ENCODE measurements at places on chromosomes 11 and 22.
A peak's percentile ranks its signal among the peaks of the same experiment; 100 is the strongest.

DNA sequence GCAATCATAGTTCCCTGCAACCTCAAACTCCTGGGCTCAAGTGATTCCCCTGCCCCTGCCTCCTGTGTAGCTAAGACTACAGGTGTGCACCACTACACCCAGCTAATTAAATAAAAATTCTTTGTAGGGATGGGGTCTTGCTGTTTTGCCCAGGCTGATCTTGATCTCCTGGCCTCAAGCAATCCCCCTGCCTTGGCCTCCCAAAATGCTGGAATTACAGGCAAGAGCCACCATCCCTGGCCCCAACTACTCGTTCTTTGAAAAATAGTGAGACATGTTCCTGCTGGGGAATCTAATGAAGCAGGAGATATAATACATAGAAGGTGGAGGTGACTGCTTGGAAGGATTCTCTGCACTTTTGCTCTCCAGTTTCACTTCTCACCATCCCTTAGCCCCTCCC lies 40.1 kb upstream of the RFPL3 start:
- no peak for DNase-seq

DNA sequence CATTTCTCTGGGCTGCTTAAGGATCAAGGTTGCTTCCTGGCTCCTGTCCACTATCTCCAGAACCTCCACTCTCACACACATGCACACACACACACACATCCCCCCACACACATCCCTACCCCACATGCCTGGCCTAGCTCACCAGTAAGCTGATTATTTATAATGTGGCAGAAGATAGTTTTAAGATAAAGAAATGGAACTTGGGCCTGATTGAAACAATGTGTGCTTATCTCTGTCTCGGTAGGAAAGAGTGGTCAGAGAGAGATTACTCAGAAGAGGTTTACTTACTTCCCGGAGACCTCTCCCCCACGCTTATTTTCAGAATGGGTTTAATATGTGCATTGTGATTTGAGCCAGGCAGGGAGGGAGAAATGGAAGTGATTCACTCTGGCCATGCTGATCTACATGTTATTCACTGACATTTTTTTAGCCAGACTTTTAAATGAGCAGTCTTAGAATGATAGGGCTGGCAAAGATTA lies 422.4 kb downstream of the TENM4 start:
- peak; percentile 88 for DNase-seq

DNA sequence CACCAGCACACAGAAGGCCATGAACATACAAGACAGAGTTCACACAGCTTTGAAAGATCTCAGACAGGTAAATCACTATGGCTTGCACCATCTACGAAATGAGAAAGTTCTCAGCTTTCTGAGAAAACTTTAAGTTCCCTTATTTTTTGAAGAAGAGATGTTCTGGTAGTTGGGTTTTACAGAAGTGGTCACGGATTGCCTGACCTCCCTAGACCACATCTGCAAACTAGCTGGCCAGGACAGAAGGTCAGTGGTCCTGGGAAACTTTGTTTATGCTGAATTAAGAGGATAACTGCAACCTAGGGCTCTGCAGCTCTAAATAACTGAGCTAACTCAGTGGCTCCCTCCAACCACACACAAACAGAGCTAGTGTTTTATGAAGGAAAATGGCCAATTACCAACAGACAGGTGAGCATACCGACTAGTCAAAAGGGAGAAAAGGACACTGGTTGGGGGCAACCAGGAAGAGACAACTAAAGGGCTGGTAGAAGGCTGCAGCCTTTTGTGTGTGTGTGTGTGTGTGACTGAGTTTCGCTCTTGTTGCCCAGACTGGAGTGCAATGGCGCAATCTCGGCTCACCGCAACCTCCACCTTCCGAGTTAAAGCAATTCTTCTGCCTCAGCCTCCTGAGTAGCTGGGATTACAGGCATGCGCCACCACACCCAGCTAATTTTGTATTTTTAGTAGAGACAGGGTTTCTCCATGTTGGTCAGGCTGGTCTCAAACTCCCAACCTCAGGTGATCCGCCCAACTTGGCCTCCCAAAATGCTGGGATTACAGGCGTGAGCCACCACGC lies 8.5 kb upstream of the SCN2B start:
- DNase-seq: no peak

DNA sequence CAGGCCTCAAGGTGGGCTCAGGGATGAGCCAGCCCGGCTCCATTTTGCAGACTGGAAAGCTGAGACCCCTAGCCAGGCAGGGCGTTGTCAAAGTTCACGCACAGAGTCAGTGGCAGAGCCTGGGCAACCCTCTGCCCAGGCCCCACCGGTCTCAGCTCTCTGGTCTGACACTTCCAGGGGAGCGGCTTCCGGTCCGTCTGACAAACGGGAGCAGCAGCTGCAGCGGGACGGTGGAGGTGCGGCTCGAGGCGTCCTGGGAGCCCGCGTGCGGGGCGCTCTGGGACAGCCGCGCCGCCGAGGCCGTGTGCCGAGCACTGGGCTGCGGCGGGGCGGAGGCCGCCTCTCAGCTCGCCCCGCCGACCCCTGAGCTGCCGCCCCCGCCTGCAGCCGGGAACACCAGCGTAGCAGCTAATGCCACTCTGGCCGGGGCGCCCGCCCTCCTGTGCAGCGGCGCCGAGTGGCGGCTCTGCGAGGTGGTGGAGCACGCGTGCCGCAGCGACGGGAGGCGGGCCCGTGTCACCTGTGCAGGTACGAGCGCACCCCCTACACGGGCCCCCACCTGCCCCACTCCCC lies 36.0 kb downstream of the CD6 start:
- DNase-seq: no peak
